Ascending aorta (tissue), 2 donors: ENCODE measurements at places on chromosomes 1 and 21.

DNA sequence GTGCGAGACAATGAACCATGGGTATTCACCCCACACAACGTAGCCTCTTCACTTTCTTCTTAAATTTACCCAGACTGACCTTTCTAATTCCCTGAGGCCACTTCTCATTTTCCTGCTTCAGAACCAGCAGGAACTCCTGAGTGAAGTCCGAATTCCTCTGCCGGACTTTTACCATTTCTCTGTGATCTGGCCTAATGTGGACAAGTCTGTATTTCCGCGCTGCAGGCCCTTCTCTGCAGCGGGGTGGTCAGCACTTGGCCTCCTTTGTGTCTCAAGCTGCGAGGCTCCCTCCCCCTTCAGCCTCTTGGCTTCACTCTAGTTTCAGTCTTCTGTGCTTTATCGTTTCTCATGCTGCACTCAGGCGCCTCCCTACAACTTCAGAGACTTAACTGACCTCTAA, 9.4 kb upstream of the CTBS start:
- DNase-seq, result no peak

DNA sequence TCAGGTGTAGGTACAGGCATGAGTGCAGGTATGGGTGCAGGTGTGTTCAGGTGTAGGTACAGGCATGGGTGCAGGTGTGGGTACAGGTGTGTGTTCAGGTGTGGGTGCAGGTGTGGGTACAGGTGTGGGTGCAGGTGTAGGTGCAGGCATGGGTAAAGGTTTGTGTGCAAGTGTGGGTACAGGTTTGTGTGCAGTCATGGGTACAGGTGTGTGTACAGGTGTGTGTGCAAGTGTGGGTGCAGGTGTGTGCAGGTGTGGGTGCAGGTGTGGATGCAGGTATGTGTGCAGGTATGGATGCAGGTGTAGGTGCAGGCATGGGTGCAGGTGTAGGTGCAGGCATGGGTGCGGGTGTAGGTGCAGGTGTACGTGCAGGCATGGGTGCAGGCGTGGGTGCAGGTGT, 79.4 kb upstream of the ACTL8 start:
- DNase-seq, result no peak

- DNase-seq, result no peak
Observed at GRCh38 chr21:38956521-38956855, 150.8 kb downstream of the ETS2 start.

GRCh38 chr1:168081373-168082007, 55.2 kb downstream of the GPR161 start:
- no peak for DNase-seq

DNA sequence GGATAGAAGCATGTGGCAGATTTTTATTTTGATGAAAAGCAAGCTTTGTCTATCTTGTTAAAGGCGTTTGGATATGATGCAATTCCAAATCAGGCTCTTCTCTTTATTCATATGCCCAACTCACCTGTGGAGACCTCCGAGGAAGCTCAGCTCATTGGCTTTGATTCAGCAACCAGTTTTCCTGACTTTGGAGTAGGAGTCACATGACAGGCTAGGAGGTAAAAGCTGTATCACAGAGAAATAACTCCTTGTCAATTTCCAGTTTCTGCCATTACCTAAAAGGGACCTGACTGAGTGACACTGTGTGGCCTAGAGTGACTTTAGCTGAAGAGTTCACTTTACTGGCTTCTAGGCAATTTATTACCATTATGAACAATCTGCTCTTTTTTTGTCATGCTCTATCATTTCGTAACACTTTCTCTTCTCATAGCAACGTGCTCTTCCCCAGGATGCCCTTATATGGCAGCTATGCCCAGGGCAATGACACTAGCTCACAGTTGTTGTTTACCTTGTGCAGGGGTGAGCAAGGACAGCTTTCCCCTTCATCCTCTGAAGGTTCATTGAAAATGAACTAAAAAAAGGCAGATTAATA, 107.2 kb downstream of the KCNK1 start:
- DNase-seq, result no peak

DNA sequence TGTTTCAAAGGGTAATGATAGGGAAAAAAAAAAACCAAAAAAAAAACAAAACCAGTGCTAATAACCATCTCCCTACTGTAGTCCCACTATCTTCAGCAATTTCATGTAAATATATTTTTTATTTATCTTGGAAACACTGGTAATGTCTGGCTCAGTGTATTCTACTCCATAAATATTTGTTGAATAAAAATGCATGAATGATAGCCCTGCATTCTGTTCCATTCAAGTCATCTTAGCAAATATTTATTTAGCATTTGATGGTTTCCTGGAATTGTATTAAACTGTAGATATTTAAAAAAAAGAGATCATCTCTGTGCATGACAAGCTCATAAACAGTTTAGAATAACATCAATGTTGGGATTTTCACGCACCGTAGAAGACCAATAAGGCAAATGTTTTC, 24.2 kb downstream of the IL23R start:
- DNase-seq, result no peak

DNA sequence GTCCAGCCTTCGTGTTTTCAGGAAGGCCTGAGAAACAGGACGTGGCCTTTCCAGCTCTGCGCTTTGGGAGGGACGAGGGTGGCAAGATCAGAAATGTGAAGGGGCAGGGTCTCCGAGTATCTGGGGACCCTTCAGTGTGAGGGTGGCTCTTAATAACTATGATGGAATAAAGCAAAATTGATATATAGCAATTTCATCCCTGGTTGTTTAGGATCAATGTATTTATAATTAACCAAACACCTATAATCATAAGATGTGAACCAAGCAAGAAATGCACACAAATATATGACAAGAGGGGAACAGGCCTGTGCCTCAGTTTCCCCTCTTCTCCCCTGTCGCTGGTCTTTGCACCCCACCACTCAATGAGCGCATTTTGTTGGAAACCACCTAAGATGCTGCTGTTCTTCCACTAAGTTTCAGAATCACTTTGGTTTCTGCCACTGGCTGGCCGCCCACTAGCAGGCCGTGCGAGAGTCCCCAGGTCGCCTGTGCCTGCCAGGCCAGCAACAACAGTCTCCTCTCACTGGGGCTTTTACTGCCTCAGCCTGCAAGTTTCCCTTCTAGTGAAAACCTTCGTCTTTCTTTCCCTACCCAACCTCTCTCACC, 36.6 kb downstream of the UBASH3A start:
- no peak for DNase-seq

- DNase-seq, result no peak
Observed at GRCh38 chr1:162823771-162824525, 33.4 kb downstream of the HSD17B7 start.

- DNase-seq, result no peak
Observed at GRCh38 chr1:23791516-23792047, 637 bp downstream of the LYPLA2 start.

DNA sequence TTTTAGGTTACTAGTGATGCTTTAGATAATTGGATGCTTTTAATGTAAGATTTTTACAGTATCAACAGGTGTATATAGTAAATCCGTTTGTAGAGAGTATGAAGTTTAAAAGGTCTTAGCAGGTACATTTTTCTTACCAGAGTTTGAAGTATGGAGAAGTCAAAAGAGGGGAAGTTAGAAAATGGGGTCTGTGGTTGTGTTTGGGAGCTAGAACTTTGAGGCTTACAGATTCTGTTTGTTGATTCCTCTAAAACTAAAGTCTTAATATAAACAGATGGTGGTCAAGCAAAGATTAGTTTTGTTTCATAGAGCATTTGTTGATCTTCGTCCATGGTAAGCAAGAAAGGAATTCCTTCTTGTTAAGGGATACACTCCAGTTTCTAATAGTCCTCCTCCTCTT, 35.8 kb downstream of the CDC42 start:
- DNase-seq, result no peak

- no peak for DNase-seq
Observed at GRCh38 chr1:5845376-5845775, 146.8 kb downstream of the NPHP4 start.

DNA sequence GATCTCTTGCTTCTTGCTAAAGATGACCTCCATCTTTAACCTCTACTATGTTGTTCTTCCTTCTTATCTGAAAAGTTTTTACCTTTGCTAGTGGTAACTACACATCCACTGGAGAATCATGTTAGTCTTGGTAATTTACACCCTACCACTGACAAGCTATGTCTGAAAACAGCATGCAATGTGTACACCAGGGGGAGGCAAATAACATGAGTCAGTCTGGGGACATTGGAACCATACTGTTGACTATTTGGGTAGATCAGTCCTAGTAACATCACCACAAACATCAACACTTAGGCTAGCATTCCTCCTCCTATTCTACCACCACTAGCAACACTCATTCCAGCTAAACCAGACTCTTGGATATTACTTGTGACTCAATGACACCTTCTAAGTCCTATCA, 549.0 kb downstream of the KCNT2 start:
- DNase-seq, result no peak

DNA sequence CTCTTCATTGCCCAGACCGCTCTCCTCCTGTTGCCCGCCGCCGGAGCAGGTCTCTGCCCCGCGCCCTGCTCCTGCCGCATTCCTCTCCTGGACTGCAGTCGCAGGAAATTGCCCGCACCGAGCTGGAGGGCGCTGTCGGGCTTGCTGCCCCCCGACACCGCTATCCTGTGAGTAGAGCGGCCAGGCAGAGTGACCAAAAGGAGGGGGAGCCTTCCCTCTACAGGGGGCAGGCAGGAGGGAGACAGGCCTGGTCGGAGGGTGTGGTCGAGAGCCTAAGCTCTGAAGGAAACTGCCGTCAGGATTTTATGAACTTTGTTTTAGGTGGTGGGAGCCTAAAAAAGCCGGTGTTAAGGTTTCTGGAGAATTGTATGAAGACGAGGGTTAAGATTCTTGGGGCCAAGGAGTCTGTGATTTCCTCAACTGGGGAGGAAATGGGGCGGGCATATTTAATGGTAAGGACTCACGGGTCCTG, 517 bp downstream of the LRIG2 start:
- peak; percentile 10 for DNase-seq

DNA sequence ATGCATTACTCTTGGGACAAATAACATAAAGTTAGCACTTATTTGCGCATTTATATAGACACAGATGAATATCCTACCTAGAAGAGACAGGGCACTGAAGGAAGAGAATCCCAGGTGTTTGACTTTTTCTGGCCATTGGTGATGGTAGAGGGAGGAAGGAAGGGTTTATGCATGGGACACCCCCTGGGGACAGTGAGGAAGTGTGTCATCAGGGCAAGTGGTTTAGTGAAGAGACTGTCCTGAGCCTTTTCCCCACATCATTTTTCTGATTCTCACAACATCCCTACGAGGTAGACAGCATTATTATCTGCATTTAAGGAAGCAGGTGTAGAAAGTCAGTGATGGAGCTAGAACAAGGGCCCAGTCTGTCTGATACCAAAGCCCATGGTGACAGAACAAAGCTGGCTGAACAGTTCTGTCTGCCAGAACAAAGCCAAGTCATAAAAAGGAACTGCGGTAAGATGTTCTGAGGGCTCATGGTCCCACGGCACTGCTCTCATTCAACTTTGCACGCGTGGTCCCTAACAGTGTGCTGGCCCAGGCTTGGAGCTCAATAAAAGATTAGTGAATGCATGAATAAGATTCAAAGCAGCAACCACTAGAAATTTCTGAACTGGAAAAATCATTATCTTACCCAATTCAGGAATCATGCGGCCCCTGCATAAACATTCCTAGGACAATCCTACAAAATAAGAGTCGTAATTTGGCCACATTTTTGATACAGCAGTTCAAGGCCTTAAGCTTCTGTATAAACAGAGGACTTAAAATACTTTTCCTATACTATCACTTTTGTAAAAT, 12.2 kb upstream of the CDC42BPA start:
- no peak for DNase-seq

DNA sequence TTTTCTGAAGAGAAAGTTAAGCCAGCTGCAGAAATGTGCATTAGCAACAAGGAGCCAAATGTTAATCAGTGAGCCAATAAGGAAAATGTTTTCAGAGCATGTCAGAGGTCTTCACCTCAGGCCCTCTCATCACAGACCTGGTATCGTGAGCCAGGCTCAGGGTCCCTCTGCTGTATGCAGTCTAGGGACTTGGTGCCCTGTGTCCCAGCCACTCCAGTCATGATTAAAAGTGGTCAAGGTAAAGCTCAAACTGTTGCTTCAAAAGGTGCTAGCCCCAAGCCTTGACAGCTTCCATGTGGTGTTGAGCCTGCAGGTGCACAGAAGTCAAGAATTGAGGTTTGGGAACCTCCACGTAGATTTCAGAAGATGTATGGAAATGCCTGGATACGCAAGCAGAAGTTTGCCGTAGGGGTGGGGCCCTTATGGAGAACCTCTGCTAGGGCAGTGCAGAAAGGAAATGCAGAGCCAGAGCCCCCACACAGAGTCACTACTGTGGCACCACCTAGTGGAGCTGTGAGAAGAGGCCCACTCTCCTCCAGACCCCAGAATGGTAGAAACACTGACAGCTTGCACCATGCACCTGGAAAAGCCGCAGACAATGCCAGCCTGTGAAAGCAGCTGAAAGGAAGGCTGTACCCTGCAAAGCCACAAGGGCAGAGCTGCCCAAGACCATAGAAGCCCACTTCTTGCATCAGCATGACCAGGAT, 1128.7 kb downstream of the AMY1C start:
- no peak for DNase-seq

GRCh38 chr1:224730965-224731364, 114.8 kb downstream of the CNIH3 start:
- no peak for DNase-seq

DNA sequence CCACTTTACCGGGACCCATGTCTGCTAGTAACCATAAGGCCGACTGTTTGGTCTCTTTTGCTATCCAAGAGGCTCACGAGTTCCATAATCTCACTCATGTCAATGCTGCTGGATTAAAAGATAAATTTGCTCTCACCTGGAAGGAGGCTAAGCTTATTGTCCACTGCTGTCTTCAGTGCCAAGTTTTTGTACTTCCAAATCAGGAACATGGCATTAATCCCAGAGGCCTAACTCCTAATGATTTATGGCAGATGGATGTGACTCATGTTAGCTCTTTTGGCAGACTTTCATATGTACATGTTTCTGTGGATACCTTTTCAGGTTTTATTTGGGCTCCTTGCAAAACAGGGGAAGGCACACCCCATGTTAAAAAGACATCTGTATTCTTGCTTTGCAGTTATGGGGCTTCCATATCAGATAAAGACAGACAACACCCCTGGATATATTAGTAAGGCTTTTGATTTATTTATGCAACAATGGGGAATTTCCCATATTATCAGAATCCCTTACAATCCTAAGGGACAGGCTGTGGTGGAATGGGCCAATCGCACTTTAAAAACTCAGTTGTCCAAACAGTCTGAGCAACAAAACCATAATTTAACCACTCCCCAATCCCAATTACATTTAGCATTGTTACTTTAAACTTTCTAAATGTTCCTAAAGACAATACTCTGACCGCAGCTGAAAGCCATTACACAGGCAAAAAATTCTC, 162.7 kb downstream of the IER5 start:
- DNase-seq, result no peak
